ENCODE measurements at places on chromosomes 4 and X.
A peak's percentile ranks its signal among the peaks of the same experiment; 100 is the strongest.

GRCh38 chr4:101451086-101451485 is 103.8 kb upstream of the PPP3CA start:
- DNase-seq: no peak

- no peak for DNase-seq
Measured at GRCh38 chr4:3601992-3602391, 69.8 kb upstream of the LRPAP1 start.

DNA sequence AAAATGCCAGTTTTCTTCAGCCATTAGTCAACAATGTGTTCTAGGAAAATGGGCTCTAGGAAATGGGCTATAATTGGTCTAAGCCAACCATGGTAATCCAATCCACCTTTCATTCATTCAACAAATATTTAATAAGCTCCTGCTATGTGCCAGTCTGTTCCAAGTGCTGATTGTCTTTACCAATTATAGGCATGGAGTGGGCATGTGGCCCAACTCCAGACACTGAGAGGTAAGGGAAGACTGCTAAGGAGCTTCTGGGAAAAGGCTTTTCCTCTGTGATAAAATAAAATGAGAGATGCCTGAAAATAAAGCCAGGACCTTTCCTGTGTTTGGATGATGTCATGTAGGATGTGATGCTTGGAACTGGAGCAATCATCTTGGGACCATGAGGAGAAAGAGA is 43.3 kb downstream of the HOPX start:
- no peak for DNase-seq

DNA sequence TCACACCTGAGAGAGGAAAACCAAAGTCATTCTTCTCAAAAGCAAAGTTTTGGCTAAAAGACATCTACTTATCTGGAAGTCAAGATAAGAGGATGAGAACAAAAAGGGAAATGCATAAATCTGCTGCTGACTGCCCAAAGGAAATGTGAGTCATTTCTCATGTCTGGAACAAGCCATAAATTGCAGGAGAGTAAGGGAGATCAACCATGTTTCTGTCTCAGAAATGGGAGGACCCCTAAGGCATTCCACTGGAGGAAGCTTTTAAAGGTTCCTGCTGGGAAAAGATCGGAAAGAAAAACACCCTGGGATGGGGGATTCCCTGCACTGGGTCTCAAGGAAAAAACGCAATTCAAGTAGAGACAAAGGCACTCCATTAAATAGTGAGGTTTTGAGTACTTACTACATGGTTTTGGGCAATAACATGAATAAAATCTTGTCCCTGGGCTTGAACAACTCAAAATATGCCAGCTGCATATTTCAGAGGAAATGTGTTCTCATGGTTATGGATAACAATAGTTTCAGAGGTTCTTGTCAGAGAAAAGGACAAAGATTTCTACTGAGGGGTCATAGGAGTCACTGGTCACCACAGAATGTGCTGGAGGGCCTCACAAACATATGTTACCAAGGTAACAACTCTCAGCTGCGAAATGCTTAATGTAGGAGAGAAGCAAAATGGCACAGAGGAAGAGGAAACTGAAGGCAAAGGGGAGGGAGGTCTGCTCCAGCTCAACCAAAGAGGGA is 19.3 kb downstream of the GPR143 start:
- peak; percentile 73 for DNase-seq

- DNase-seq: no peak
Measured at GRCh38 chrX:794311-794710, 163.7 kb downstream of the SHOX start.

DNA sequence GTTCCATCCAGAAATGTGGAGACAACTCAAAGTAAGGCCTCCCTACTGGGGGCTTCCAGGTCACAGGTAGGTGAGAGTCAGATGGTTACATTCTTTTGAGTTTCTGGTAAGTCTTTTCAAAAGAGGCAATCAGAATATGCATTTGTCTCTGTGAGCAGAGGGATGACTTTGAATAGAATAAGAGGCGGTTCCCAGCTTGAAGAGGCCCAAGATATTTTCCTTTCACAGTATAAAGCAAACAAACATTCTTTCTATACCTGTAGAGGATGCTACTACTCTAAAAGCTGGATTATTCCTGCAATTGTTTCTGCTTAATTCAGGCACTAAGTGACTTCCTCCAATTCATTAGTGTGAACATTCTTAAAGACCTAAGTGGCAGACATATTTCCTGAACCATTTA is 44.4 kb downstream of the DIAPH2 start:
- no peak for DNase-seq

- DNase-seq: no peak
Measured at GRCh38 chr4:182795446-182796238, 121.5 kb downstream of the DCTD start.

- DNase-seq: no peak
Measured at GRCh38 chr4:73693811-73694210, 46.6 kb upstream of the CXCL8 start.

DNA sequence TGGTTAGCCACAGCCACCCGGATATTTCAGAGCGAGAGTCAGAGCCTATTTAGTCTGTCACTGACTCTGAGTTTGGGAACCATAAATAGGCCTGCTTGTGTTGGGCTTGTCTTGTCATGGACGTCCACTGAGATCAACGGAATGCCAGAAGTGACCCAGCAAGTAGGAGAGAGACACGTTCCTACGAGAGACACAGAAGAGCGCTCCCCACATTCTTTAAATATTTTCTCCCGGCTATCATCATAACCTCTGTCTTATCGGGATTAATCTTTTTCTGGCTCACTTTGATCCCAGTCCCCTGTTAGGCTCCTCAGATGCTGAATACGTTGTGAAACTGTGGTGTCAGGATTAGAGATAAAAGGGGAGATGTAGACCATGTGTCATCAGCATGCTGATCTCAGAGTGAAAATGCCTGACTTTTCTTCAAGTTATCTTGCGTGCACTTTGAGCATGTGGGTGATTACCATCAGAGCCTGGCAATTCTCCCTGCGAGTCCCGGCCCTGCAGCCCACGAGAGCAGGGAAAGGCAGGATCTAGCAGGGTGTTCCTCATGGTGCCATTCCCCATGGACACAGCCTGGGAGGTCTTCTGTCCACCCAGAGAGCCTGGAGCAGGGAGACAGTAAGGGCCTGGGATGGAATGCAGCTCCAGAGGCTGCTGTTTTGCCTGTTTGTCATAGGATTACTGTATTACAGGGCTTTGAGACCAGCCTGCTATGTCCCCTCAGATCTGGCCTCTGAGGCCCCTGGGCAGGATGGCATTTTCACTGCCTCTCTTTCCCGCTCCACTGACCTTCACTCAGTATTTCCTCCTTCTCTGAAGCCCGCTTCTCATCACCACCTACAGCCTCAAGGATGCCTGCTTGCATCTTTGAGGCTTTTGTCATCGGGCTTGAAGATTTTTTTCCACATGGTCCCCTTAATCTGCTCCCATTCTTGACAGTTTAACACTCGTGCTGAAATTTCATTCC is 2.8 kb upstream of the TENM3 start:
- no peak for DNase-seq

- DNase-seq: no peak
Measured at GRCh38 chr4:143307531-143307930, 29.1 kb upstream of the GAB1 start.

DNA sequence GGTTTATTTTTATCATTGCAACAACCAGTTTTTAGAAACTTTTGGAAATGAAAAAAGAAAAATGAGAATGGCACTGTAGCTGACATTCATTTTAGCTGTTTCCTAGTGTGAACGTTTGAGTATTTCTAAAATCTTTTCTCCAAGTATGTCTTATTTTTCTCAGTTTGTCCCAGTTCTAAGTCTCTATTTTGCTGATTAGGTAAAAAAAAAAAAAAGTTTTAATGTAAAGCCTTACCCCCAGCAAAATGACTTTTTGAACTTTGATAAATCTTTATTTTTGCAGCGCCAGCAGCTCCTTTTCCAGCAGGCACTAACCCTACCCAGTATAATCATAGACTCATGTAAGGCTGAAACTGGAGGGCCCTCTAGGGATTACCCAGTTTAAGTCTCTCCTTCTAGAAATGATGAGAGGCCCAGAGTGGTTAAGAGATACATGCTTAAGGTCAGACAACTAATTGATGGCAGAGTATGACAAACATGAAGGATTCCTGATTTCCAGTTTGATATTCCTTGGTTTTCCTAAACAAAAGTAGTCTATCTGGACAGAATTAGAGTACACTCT is 84.3 kb upstream of the SLC4A4 start:
- no peak for DNase-seq

DNA sequence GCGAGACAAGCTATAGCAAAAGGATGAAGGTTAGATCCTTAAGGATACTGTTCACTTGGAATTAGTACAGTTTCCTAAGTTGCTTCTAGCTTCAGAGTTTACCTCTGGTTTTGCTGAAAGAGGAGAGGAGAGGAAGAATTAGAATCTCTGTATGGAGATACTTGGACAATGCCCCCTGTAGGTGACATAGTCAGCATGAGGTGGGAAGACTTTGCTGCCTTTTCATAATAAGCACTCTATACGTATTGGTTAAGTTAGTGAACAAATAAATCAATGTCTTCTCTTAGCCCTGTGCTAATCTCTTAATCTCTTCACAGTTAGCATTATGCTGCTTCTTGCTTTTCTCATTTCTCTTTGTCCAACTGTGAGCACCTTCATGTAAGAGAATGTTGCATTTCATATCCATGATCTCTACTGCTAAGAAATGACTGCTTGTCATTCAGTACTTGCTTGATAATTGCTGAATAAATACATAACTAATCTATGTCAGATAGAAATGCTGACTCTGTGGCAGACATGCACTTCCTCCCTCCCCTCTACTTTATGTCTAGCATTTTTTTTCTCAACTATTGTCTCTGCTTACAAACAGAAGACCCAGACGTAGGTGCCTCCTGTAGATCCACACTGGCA is 527.2 kb downstream of the GBA3 start:
- DNase-seq: no peak

DNA sequence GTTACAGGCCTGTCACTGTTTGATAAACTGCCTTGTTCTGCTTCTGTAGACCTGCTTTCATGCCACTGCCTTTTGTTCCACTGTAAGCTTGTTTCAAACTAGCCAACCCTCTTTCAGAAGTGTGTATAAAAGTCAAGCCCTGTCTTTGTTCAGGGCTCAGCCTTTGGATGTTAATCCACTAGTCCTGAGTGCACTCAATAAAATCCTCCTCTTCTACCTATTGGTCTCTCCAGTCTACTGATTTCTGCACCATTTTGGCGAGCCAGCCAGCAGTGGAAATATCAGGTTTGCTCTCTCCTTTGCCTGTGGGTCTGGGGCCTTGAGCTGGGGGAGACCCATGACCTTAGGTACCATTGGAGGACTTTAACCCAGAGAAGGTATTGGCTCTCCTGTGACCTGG is 901.6 kb upstream of the NDST4 start:
- peak; percentile 67 for DNase-seq

- no peak for DNase-seq
Measured at GRCh38 chrX:93760163-93760562, 86.2 kb downstream of the FAM133A start.

GRCh38 chrX:35919536-35920309 is at the start of gene CFAP47:
CFAP47 (plus strand) TSS chrX:35919734; CDS start chrX:35919800, 66 bp downstream.
- no peak for DNase-seq

- no peak for DNase-seq
Measured at GRCh38 chr4:113822555-113823290, 61.2 kb upstream of the CAMK2D start.

GRCh38 chrX:2484256-2484655 is 16.5 kb downstream of the DHRSX start:
- no peak for DNase-seq

GRCh38 chr4:181698221-181698620 is 545.0 kb upstream of the TENM3 start:
- no peak for DNase-seq

DNA sequence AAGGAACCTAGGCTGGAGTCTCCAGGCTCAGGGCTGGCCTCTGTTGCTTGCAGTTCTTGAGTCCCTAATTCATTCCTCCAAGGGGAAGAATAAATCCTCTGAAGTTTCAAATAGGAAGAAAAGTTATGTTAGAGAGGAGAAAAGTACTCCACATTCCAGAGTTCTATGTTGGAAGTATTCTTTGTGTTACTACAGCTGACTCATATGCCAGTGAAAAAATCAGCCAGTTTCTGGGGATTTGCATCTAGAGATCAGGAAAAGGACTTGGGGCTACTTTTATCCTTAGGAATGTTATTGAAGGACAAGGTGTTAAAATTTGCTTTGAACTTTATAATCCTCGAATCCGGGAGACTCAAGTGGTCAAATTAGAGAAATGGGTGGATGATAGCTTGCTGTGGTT is 11.7 kb upstream of the NUDT9 start:
- no peak for DNase-seq

DNA sequence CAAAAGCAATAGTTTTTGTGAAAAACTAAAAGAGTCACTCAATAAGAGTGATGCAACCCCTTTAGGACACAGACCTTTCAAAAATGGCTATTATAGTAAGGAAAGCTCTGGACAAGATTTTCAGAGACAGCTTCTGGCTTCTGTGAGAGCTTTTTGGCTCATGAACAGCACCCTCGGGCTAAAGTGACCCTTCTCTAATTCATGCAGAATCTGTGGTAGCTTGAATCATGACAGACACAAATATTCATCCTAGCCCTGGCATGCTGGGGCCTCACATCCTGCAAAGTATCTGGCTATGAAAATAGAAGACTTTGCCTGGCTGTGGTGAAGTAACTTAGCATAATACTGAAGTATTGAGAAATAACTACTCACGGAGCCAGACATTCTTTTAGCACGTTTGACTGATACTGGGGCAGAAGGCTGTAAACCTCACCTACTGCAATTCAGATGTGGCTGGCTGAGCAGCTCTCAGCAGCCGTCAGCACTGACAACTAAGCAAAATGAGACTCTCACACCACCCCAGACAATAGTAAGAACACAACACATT is 327.3 kb downstream of the MAPK10 start:
- peak; percentile 16 for DNase-seq

- no peak for DNase-seq
Measured at GRCh38 chr4:153534792-153535629, 68.9 kb downstream of the TMEM131L start.

DNA sequence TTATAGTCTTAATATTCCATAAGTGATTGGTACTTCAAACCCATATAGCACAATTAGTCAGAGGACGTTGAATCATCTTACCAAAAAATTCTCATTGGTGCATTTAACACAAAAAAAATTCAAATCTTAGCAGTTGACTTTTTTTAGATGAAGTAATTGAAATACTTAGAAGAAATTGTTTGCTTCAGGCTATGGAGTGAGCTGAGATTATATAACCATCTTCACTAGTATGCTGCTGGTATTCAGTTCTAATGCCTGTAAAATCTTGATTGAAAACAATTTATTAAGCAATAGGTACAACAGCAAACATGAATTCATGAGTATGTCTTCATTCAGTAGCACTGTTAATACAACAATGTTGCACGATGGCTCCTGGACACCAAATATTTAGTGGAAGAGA is 250.0 kb downstream of the GPM6A start:
- no peak for DNase-seq

GRCh38 chr4:115770046-115770543 is 656.7 kb upstream of the NDST4 start:
- DNase-seq: no peak

- no peak for DNase-seq
Measured at GRCh38 chr4:125836597-125837195, 521.9 kb downstream of the FAT4 start.

GRCh38 chrX:47707031-47707780 is 48.2 kb upstream of the UXT start:
- DNase-seq: no peak

GRCh38 chr4:42732776-42733175 is 75.9 kb upstream of the ATP8A1 start:
- no peak for DNase-seq
